Astrocyte of the spinal cord (primary cell): ENCODE measurements at places on chromosomes 6 and 20.

DNA sequence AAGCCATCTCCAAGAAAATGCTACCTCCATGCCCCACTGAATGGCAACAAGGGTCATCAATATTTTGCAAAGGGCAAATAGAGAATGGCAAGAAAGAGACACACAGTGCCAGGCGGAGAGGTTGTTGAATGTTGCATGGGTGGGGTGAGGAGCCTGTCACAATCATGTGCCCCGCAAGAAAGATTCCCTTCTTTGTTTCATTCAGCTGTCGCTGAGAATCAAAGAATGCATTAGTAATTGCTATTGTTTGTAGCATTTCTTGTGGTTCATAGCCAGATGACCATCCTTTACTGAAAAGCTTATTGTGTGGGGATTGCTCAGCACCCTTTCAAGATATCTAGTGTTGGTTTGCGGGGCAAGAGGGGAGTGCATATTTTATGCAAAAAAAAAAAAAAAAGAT, 166.5 kb upstream of the QKI start:
- DNase-seq: no peak

DNA sequence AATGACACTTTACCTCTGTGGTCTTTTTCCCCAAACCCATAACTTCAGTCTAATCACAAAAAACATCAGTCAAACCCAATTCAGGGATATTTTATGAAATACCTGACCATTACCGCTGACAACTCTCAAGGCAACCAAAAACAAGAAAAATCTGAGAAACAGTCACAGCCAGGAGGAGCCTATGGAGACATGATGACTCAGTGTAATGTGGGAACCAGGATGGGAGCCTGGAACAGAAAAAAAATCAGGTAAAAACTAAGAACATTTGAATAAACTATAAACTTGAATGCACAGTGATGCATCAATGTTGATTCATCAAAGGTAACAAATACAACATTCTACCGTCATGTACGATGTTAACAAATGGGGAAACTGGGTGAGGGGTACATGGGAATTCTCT, 84.1 kb upstream of the TSHZ2 start:
- no peak for DNase-seq

GRCh38 chr6:44028789-44029310, 98.4 kb downstream of the MRPL14 start:
- DNase-seq: no peak

- DNase-seq: no peak
Measured at GRCh38 chr6:3911130-3911529, 62.0 kb downstream of the FAM50B start.

DNA sequence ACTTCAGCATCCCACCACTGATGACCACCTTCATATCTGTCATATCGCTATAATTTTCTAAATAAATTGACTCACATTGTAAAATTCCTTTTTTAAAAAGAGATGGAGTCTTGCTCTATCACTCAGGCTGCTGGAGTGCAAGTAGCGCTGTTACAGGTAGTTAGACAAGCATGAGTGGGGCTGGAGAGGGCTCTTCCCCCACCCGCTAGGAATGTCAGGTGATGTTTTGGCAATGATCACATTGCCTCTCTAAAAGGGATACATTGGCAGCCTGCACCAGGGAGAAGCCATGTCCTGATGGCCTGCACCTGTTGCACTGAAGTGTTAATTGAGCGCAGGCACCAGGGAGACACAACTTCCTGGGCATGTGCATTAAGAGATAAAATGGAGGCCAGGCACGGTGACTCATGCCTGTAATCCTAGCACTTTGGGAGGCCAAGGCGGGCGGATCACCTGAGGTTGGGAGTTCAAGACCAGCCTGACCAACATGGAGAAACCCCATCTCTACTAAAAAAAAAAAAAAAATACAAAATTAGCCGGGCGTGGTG, 16.9 kb upstream of the SLC22A16 start:
- no peak for DNase-seq

DNA sequence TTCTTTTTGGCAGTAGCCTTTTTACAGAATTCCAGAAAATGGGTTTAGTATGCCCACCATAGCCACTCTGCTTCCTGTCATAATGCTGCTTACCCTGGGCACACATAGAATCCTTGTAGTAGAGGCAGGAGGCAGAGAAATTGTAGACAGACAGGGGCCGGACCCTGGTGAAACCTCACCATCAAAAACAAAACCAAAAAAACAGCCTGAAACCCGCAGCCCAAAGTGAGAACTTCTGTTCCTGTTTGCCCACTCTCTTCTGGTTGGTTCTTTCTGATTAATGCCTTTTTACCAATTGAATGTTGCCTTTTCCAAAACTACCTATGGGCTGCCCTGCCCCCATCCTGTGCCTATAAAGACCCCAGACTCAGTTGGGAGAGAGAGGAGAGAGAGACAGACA, 188.2 kb downstream of the CDKAL1 start:
- no peak for DNase-seq

GRCh38 chr20:2738331-2739041, 45.9 kb downstream of the EBF4 start:
- no peak for DNase-seq

DNA sequence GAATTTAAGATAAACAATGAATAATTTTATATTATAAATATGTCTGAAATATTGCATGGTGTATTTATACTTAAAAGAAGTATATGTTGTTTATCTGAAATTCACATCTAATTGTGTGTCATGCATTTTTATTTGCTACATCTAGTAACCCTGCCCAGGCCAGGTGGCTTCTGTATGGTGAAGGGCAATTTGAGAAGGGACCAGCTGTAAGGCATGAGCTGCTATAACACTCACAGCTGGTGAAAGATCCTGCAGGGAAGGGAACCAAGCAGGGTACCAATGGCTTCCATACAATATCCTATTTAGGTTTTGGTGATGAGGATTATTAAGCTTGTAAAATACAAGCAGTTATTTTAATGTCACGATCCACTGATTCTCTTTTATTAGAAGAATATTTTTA, 921.8 kb upstream of the GJE1 start:
- no peak for DNase-seq

DNA sequence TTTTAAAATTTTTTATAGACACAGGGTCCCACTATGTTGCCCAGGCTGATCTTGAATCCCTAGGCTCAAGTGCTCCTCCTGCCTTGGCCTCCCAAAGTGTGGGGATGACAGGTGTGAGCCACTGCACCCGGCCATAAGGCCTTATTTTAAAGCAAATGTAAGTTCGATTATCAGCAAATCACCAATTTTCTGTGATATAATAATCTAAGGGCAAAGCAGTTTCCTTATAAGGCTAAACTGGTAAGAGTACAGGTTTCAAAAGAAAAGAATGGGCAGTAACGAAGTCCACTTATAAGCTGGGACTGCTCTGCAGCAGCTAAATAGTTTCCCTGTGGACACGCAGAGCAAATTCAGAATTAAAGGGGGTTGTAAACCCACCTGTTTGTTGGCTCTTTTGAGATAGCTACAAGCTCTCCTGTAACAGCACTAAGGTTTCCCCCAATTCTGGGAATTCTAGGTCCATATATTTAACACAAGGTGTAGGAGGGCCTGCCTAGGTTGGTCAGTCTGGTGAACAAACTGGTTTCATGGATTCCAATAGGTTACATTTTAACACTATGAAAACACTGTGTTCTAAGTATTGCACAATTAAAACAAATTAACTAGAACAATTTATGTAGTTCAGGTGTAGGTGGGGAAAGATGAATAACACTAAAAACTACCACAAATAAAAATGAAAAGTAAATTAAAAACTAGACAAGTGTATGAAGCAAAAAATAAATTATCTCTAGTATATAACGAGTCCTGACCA, 26.3 kb downstream of the LHFPL5 start:
- no peak for DNase-seq

DNA sequence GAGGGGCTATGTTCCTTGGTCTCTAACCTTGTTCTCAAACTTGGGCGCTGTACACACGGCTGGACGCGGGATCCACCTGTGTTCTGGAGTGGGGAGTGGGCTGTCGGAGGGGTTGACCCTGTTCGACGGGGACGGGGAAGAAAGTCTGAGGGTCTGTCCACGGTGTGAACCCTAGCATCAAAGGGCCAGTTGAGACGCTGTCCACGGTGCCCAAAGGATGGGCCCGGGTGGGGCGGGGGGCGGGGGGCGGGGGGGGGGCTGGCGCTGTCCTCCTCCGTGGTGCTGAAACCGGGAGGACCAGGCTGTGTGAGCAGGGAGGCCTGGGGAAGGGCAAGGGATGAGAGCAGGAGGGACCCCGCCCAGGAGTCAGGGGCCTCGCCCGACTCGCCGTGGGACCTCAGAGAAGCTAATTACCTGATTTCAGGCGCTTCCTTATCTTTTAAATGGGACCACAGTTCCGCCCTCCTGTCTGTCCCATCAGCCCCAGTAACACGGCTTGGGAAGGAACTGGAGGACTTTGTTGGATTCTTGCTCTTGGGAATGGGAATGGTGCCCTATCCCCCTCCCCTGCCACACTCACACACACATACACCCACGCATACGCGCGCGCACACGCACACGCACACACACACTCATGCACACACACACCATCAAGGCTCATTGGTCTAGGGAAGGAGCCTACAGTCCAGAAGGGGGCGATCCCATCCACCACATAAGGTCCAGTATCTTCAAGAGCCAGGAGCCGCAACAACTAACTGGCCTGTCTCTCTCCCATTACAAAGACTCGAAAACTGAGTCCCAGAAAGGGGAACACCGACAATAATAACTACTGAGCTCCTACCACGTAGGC, 1.0 kb upstream of the VSTM2L start:
- peak; percentile 70 for DNase-seq

- no peak for DNase-seq
Measured at GRCh38 chr6:73045609-73046008, 179.7 kb downstream of the KHDC1L start.

DNA sequence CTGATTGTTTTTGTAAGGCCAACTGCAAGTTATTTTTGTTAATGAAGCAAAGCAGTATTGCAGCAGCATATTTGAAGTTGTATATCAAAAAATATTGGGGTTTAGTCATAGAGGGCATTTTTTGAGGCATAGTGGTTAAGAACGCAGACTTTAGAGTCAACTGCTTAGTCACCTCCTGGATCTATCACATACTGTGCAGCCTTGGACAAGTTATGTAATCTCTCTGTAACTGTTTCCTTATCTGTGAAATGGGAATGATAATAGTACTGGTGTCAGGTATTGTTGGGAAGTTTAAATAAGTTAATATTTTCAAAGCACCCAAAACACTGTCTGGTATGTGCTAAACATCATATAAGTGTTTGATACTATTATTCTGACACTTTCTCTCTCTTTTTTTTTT, 27.2 kb upstream of the EFHC1 start:
- peak; percentile 65 for DNase-seq

DNA sequence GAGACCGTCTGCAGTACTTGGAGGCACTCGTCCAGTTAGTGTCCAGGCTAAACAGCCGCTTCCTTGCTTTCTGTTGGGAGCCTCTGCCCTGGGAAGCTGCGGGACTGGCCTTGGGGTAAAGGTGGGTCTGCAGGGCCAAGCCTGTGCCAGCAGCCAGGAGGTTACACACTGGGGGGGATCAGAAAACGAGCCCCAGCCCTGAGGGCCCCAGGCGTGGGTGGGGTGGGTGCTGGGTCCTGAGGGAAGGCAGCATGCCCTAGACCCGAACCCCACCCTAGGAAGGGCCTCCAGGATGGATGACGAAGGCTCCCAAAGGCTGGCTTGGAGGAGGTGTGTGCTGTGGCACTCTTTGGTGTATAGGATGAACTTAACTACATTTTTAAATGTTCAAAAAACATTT, 335.2 kb downstream of the ZFAND3 start:
- no peak for DNase-seq

- DNase-seq: peak; percentile 78
Measured at GRCh38 chr20:3679749-3680700, 1.8 kb downstream of the ADAM33 start.
